ENCODE measurements at places on chromosomes 7 and 10. TPM values are rescaled to one million over a fixed set of nuclear protein-coding genes. Genes with fewer than 3 reads are reported as not detected.

The SORCS3 gene
- total RNA-seq, result not detected

The WIPF3 gene
- not detected for total RNA-seq

The GRM3 gene
- total RNA-seq, result not detected

The C7orf57 gene
- 0.80 TPM for total RNA-seq

The GPR22 gene
- total RNA-seq, result not detected

The ELMO1 gene
- 124 TPM for total RNA-seq

The RBM17 gene
- 121 TPM for total RNA-seq

The CDK6 gene
- total RNA-seq, result 61.9 TPM

The DGKB gene
- not detected for total RNA-seq

The RAMP3 gene
- total RNA-seq, result not detected

The ASAH2 gene
- total RNA-seq, result 0.61 TPM

The EFCAB10 gene
- total RNA-seq, result 2.1 TPM

The EVX1 gene
- total RNA-seq, result not detected

The TMEM273 gene
- 15.0 TPM for total RNA-seq

The STEAP1 gene
- total RNA-seq, result not detected

The CALHM3 gene
- total RNA-seq, result not detected

The SOSTDC1 gene
- not detected for total RNA-seq

The ARL5B gene
- 13.0 TPM for total RNA-seq

The BMPER gene
- total RNA-seq, result not detected

The PLEKHS1 gene
- not detected for total RNA-seq

The ANKRD7 gene
- total RNA-seq, result not detected

The WBP1L gene
- total RNA-seq, result 37.3 TPM

The CYP3A4 gene
- not detected for total RNA-seq

The BCCIP gene
- total RNA-seq, result 68.4 TPM

The MYO3A gene
- not detected for total RNA-seq

The DOCK4 gene
- 0.19 TPM for total RNA-seq

The GALNT17 gene
- total RNA-seq, result not detected

The GRID1 gene
- not detected for total RNA-seq

The LGI1 gene
- total RNA-seq, result not detected

The PDCD11 gene
- total RNA-seq, result 38.8 TPM

The LRRC18 gene
- total RNA-seq, result not detected

The CYP2W1 gene
- total RNA-seq, result not detected

The CHST12 gene
- total RNA-seq, result 13.3 TPM

The SSC4D gene
- total RNA-seq, result not detected

The PON3 gene
- not detected for total RNA-seq

The MYO1G gene
- total RNA-seq, result 107 TPM

The MYL10 gene
- not detected for total RNA-seq

The PDE6C gene
- not detected for total RNA-seq

The DNTT gene
- not detected for total RNA-seq

The CRYGN gene
- total RNA-seq, result 1.1 TPM

The CALY gene
- total RNA-seq, result 4.5 TPM

The FEZF1 gene
- total RNA-seq, result not detected

The COL26A1 gene
- not detected for total RNA-seq

The CH25H gene
- total RNA-seq, result 0.34 TPM

The HABP2 gene
- not detected for total RNA-seq

The GIMAP6 gene
- 152 TPM for total RNA-seq

The TAS2R41 gene
- 2.1 TPM for total RNA-seq

All from naive thymus-derived CD4-positive, alpha-beta T cell (primary cell).